ENCODE measurements at places on chromosomes 3 and 15.

- no peak for DNase-seq
These were observed 54.4 kb downstream of the NUP210 start for GRCh38 chr3:13365390-13366379.

DNA sequence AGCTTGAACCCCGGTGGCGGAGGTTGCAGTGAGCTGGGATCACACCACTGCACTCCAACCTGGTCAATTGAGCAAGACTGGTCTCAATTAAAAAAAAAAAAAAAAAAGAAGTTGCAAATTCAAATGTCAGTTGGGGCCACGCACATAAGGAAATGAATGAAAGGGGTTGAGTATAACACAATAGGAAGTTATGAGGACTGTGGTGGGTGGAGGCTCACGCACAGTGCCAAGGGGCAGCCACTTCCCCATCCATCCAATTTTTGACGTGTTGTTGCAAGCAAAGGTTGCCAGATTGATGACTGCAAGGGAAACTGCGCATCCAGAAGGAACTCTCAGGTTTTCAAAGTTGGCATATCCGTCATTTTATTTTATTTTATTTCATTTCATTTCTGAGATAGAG is 532.2 kb downstream of the NTRK3 start:
- DNase-seq, result no peak

DNA sequence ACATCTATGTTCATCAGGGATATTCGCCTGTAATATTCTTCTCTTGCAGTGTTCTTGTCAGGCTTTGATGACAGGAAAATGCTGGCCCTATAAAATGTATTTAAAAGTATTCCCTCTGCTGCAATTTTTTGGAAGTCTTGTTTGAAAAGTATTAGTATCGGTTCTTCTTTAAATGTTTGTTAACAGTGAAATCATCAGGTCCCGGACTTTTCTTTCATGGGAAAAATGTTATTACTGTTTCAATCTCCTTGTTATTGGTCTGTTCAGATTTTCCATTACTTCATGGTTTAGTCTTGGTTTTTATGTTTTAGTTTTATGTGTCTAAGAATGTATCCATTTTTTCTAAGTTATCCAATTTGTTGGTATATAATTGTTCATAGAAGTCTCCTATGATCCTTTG is 225.6 kb downstream of the RBMS3 start:
- no peak for DNase-seq

DNA sequence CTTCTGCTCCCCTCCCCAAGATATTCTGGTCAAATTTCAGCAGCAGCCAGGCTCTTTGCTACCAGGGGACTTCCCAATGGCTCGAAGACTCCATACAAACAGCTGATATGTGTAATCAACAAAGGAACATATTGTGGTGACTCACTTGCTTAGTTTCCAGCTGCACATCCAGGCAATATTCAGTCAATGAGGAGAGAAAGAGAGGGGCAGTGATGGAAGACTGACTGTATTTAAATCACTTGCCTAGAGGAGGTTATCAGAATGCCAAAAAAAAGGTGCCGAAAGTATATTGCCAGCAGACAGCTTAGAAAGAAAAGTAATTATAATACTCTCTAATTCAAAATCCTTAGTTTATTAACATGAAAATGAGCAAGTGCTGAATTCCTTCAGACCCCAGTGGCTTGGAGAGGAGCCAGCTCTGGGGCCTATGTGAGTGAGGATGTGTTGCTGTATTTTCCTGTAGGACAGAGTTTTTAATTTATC is 236.5 kb downstream of the LRTM1 start:
- DNase-seq, result no peak

GRCh38 chr3:129226374-129226773 is 23.0 kb upstream of the COPG1 start:
- no peak for DNase-seq

DNA sequence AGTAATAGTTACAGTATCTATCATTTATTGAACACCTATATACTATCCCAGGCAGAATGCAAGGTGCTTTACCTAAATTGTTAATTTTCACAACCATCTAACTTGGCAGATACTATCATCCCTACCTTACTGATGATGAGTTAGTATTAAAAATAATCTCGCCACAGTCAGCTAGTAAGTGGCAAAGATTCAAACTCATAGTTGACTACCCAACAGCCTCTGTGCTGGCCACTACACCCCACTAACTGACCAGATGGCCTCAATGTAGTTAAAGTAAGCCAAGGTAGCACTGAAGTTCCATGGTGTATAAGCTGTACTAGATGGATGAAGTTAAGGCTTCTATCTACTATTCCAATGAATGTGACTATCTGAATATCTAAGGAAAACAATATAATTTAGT is 44.8 kb downstream of the PEAK1 start:
- no peak for DNase-seq
